ENCODE measurements at places on chromosomes 5 and 9.

- DNase-seq: no peak
Measured at GRCh38 chr5:128777052-128777451, 188.2 kb upstream of the SLC27A6 start.

GRCh38 chr5:160398806-160399205 lies 1.0 kb downstream of the FAM200C start:
- DNase-seq: peak; percentile 37

DNA sequence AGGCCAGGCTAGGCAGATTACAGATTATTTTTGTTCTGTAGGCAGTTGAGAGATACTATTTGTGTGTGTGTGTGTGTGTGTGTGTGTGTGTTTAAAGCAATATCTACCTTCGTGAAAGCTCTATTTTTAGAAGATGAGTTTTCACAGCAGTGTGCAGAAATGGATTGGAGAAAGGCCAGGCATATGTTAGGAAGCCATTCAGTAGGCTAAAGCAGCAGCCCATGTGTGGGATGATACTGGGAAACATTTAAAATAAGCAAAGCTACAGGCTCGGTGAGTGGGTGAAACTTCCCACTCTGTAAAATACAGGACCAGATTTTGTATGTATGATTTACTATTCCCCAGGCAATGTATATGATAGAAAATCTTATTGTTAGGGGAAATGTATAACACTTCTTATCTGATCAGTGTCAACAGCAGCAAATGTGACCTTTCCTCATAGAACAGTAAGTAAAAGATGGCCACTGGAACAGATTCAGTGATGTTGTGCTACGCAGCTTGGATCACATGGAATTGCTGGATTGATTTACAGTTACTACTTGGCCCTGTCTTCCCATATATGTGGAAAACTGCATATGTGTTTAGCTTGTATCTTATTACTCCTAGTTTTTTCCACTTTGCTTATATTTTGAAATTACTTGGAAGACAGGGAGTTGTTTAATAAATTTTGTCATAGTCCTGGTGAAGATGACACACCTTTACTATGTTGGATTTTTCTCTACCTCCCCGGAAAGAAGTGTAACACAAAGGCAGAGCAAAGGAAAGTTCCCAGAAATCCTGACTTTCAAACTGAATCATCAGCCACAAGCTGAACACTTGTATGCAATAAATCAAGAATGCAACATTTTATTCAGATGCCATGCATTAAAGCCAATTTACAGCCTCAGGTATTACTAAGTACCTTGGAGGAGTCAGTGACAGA lies 1077.7 kb upstream of the SEMA6A start:
- peak; percentile 15 for DNase-seq

- DNase-seq: no peak
Measured at GRCh38 chr9:11149065-11149464, 536.3 kb upstream of the PTPRD start.

DNA sequence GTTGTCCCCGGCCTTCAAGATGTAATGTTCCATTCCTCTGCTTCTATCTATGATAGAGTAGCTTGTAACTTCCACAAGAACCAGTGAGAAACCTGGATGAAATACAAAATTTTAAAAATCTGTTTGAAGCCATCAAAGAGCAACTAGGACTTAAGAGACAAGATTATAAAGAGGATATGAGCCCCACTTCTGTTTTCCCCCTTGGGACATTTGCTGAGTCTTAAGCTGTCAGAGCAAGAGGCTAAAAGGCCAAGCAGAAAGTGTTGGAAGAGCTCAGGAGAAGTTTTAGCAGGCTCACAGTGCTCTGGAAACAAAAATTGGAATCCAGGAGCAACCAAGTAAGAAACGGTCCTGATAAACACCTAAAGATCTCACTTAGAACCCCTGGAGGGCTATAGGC lies 76.1 kb downstream of the ADRB2 start:
- no peak for DNase-seq

DNA sequence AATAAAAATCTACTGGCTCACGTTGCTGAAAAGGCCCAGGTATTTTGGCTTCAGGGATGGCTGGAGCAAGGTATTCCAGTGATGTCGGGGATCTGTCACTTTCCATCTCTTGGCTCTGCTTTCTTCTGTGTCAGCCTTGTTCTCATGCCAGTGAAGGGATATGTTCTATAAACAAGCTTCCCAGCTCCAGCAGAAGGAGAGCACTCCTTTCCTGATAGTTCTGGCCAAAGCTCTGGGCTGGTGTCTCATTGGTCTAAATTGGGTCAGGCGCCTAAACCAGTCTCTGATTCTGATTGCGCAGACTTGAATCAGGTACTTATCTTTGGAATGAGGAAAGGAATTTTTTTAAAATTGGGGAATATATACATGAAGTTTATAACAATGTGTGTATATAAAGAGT lies 5.1 kb downstream of the SNX30 start:
- no peak for DNase-seq

DNA sequence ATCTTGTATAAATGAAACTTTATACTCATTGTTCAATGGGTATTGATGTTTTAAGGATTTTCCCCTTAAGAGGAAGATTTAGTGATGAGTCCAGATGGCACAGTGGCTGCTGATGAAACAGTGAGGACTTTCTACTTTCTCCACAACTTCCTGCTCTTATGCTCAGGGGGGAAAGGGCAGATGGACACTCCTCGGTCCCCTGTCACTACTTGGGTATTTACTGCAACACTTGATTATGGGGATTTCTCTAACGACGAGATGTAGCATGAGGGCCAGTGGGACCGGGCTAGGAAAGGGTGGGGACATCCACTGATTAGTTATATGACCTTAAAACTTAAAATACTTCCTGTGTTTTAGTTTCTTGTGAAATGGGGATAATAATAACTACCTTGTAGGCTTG lies 146.1 kb upstream of the HMHB1 start:
- DNase-seq: no peak

- no peak for DNase-seq
Measured at GRCh38 chr9:89458768-89459496, 39.0 kb downstream of the SEMA4D start.

DNA sequence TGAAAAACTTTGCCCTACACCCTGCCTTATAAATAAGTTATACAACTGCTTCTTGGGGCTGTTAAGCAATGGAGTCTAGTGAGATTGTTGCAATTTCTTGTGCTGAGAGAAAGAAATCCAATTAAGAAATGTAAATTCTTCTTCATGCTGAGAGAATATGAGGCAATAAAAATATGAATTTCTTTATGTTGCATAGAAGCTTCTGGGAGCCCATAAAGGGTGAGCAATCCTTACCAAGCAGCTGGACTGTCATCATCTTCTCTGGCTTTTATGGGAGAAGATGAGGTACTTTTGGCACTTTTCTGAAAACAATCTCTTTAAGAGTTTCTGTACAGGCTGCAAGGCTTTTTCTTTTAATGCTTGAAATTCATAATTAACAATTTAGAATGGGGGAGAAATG lies 204.3 kb downstream of the DMRTA1 start:
- DNase-seq: no peak

DNA sequence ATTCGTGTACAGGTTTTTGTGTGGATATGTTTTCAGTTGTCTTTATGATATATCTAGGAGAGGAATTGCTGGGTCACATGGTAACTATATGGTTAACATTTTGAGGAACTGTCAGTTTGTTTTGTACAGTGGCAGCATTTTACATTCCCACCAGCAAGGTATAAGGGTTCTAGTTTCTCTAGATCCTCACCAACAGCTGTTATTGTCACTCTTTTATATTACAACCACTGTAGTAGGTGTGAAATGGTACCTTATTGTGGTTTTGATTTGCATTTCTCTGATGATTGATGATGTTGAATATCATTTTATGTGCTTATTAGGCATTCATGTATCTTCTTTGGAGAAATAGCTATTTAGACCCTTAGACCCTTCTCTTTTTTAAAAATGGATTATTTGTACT lies 82.9 kb downstream of the CCDC171 start:
- DNase-seq: no peak

DNA sequence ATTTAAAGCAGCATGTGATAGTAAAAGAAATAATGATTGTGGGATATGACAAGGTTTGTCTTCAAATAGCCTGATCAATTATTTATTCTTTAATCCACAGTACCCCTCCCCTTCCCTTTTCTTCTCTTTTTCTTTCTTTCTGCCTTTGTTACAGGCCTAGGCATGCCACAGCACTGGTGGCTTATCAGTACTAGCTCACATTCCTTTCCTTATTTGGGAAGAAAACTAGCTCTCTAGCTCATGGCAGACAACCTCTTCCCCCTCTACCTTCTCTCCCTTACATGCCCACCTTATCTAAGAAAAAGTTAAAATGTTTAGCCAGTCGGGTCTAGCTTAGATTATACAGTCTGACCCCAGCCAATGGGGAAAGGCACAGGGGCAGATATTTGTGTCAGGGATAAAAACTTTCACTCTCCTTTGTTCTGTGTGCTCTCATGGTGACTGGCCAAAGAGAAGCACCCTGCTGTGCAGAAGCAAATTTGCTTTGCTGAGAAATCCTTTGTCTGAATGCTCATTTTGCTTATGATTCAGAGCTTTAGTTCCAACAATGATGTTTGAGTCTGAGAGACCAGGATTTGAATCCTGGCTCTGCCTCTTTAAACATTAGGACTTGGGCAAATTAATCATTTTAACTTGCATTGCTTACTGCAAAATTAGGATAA lies 75.8 kb upstream of the CDH12 start:
- DNase-seq: peak; percentile 3

DNA sequence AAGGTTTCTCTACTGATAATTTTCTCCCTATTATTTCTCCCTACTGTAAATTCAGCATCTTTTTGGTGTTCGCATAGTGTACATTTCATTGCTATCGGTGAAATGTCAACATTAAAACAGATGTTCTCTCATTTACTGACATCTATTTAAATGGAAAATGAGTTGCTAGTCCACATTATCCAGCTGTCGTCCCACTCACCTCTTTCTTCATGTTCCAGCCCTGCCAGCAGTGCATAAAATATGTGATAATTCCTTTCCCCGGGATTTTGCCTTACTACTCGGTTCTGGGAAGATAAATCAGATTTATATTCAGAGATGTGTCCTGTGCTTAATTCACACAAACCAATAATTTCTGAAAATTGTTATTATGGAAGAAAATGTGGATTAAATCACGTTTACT lies 155.8 kb downstream of the MYO10 start:
- DNase-seq: no peak

- DNase-seq: peak; percentile 62
Measured at GRCh38 chr5:113147101-113147508, 170.5 kb downstream of the DCP2 start.

DNA sequence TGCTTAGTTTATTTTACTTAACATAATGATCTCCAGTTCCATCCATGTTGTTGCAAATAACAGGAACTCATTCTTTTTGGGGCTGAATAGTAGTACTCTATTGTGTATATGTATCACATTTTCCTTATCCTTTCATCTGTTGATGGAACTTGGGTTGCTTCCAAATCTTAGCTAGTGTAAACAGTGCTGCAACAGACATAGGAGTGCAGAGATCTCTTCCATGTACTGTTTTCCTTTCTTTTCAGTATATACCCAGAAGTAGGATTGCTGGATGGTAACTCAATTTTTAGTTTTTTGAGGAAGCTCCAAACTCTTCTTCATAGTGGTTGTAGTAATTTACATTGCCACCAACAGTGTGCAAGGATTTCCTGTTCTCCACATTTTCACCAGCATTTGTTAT lies 138.8 kb upstream of the POC5 start:
- no peak for DNase-seq

DNA sequence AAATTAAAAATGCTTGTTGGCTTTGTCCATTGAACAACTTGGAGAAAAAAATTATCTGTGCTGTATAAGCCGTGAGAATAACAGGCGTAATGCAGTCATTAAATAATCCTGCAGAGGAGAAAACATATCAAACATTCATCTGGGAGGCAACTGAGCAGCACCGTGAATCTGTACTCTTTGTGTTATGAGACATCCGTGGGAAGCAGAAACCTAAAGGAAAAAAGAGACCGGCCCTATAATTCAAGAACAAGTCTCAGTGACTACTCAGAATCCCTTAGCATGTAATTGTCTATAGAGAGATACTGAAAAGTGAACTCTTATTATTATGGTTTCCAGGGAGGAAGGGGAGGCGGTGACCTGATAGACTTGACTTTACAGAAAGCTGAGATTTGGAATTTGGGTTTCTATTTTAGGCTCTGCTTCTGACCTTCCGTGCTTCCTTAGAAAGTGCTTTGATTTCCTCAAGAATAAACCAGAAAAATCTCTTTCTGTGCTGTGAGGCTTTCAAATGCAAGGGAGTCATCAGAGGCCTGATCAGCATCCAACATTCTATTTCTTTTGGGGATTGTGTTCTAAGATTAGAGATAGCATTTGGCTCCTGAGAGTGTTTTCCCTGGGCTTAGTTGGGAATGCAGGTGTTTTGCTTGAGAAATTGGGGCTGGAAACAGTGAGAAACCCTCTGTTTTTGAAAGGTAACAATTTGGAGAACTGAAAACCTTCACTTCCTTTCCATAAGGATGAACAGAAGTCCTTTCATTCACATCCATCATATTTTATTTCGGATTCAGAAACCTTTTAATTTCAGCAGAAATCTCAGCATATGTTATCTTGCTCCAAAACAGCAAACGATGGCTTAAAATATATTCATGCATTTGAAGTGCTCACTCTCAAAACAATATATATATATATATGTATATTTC lies 296.7 kb downstream of the CSNK1G3 start:
- no peak for DNase-seq

GRCh38 chr9:137222190-137223077 lies at the start of gene RNF208:
Gene RNF208, minus strand, starts transcription at chr9:137222240. Its CDS starts 1,028 bp downstream, at chr9:137221212.
- no peak for DNase-seq

DNA sequence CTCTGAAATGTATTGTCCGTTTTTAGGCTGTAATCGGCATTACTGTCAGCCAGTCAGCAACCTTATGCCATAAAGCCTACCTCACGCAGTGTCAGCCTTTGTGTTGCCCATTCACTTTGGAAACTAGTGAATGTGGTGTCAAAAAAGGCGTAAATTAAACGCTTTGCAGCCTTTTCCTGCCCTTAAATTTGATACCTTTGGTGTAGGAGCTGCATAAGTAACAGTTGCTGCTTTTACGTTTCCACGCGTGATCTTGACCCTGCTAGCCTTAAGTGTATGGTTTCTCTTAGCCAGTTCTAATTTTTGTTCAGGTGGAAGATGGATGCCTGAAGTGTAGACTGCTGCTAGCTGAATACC lies 257.7 kb downstream of the EPB41L4A start:
- DNase-seq: no peak

GRCh38 chr9:121887553-121888437 lies 205.3 kb downstream of the TTLL11 start:
- peak; percentile 95 for DNase-seq

GRCh38 chr9:123174887-123175518 lies 93.4 kb downstream of the STRBP start:
- DNase-seq: no peak

DNA sequence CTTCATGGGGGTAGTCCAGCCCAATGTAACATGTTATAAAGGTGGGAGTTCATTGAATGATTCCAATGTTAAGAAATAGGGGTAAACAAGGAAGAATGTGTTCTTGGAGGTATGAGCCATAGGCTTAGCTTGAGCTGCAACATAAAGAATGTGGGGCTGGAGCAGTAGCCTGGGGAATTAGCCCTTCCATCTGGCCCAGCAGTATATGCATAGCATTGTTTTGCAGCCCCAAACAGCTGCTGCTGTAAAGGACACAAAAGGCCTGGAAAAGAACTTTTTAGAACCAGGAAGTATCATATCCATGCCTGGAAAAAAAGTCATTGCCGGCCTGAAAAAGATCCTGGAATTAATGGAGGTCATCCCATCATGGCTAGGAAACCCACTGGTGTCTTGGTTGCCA lies 55.8 kb upstream of the SMARCA2 start:
- DNase-seq: no peak

Data from astrocyte of the spinal cord (primary cell).